Activated effector memory CD4-positive, alpha-beta T cell treated with anti-CD3 and anti-CD28 coated beads, Interleukin-2, amount 50 U/mL, for 16 hours (primary cell): ENCODE measurements at places on chromosomes 2 and 18.

DNA sequence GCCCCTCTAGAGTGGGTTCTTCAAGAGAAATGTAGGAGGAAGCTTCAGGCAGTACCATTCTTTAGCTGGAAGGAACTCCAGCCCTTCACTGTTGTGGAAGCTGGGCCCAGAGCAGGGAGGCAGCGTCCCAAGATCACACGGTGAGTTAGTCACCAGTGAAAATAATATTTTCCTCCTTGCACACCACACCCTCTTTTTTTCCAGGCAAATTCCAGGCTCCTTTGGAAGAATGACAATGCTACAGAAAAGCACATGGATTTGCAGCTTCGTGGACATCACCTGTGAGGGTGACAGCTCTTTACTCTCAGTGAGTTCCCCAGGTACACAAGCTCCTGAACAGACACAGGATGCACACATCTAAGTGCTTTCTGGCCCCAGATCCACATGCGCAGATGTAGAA lies 157.1 kb downstream of the COL6A3 start:
- no peak for DNase-seq

- no peak for DNase-seq
Measured at GRCh38 chr2:154240921-154241379, 369.2 kb downstream of the GALNT13 start.

DNA sequence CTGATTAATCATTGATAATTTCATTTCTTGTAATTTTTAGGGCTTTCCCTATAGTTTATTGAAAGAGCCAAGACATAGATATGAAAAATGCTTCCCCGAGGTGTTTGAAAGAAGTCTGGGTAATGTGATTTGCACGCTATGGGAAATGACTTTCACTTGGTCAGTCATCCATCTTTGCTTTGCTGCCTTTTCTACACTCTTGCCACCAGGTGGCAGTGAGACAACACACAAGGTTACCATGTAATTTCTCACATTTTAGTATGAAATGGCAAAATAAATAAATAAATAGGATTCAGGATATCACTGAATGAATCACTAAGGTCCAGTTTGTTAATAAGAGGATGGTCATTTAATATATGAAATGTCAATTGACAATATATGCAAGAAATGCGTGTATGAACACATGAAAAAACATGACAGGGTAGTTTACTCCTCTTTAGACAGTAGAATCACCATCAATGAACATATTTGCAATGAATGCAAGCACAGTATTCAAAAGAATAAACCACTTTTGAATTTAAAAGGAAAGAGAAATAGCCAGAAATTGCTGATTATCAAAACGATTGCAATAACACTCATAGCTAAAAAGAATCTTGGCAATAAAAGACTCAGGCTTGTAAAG lies 52.2 kb upstream of the KCNH7 start:
- no peak for DNase-seq

- no peak for DNase-seq
Measured at GRCh38 chr2:224819075-224819474, 102.9 kb upstream of the CCDC195 start.

DNA sequence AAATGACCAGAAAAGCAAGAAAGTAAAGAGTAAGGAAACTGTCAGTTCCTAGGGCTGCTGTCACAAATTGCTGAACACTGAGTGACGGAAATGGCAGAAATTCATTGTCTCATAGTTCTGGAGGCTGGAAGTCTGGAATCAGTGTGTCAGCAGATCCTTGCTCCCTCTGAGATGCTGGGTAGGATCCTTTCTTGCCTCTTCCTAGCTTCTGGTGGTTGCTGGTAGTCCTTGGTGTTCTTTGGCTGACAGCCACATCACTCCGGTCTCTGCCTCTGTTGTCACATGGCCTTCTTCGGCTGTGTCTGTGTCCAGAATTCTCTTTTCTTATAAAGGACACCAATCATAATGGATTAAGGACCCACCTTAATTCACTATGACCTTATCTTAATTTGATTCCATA lies 21.9 kb downstream of the PLEKHB2 start:
- DNase-seq: no peak

DNA sequence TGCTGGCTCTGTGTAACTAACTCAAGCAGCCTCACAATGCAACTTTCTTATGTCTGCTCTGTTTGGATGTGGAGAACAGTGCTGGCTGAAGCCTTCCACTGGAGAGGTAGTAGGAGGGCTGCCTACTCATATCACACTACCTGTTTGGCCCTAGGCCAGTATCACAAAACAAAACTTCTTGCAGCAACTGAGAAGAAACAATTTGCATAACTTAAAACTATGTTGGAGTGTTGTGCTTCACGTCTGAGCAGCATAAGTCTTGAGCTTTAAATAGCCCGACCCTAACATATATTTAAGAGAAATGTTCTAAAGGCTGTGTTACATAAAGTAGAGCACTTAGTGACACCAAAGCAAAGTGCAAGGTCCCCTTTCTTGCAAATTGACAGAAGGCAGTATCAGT lies 204.9 kb upstream of the ACVR2A start:
- DNase-seq: no peak

GRCh38 chr2:17540093-17540812 lies at the start of gene VSNL1:
Gene VSNL1, plus strand, starts transcription at chr2:17540696. Its CDS starts 51,379 bp downstream, at chr2:17592075.
- no peak for DNase-seq

- DNase-seq: no peak
Measured at GRCh38 chr18:55657572-55658331, 69.8 kb upstream of the TCF4 start.

DNA sequence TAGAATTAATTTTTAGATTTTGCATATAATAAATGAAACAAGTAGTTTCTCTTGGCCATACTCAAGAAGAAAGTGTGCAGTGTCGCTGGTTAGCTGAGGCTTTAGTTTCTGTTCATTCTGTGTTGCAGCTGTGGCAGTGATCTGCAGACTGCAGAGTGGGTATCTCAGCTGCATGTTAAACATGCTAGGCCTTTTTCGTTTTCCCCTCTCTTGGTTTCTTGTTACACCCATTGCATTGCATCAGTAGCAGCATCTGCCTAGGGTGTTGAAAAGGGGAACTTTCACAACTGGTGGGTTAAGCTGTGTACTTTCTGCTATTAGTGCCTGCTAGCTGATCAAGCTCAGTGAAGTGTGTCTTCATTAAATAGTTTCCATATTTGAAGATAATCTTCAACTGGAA lies 51.3 kb downstream of the ACSL3 start:
- no peak for DNase-seq

DNA sequence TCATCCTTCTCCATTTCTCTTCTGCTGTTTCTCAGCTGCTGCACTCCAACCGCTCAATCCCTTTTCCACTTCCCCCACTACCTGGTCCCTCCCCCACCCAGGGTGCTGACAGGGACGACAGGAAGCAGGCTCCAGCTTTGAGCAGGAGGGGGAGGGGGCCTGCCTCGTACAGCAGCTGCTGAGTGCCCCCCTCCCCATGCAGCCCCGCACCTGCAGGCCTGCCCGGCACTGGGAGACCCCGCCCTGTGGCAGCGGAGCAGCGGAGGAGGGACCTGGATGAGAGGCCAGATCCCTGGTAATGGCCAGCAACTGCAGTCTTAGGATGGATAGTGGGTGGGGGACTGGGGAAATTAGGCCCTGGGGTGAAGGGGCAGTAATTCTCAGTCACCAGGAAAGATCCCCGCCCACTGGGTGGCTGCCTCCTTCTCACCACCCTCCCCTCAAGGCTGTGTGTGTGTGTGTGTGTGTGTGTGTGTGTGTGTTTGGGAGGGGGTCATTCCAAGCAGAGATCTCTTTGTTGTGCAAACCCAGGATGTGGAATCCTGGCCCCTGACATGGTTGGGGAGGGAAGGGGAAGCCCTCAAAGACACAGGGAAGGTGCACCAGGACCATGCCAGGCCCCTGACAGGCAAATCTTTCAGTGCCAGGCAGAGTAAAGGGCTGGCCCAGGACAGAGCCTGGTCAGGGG lies 6.8 kb upstream of the CRYBA2 start:
- DNase-seq: no peak

DNA sequence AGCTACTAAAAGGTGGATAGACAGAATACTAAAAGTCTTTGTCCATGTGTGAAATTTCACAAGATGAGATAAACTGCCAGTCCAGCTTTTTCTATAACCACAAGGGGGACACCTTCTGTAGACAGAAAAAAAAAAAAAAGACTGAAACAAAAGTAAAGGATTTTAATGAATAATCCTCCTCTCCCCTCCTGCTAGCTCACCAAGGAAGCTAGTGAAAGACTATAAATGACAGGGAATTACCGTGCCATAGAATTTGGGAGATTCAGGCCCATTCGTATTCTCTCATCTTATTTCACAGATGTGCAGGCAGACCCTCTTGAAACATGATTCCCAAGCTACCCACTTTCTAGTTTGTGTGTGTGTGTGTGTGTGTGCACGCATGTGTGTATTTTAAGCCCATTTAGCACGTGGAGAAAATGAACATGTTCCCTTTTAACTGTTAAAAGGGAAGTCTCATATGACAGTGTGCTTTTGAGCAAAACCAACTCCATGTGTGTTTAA lies 36.3 kb upstream of the SLC8A1 start:
- DNase-seq: no peak

DNA sequence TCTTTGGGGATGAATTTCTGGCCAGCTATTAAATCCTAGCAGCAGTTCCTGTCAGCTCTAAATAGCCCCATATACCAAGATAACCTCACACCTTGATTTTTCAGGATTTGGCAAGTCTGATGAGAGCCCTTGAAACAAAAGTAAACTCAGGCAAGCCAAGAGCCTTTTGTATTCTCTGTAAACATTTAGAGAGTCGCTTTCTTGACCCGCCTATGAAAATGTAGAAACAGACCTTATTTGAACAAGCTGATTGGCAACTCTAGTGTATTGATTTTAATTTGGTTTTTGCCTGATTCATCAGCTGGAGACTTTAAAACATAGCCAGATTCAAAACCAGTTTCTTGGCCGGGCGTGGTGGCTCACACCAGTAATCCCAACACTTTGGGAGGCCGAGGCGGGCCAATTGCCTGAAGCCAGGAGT lies 43.4 kb downstream of the CABLES1 start:
- DNase-seq: no peak

DNA sequence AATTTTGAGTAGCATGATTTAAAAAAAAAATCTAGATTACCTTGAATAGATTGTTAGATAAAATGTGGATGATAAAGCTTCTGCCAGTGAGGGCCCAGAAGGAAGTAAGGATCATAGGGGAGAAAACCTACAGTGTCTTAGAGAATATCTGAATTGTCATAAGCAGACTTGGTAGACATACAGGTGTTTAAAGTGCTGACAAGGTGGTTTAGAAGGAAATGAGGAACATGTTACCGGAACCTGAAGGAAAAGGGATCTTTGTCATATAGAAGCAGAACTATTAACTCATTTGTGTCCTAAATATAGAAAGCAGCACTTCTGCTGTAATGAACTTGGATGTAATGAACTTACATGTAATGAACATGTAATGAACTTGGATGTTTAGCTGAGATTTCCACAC lies 94.9 kb upstream of the TTC27 start:
- no peak for DNase-seq

GRCh38 chr18:44627280-44627679 lies 53.4 kb upstream of the SETBP1 start:
- DNase-seq: no peak

- no peak for DNase-seq
Measured at GRCh38 chr2:127023504-127023903, 83.5 kb downstream of the BIN1 start.

- DNase-seq: no peak
Measured at GRCh38 chr2:55364189-55365055, 55.2 kb downstream of the CCDC88A start.

DNA sequence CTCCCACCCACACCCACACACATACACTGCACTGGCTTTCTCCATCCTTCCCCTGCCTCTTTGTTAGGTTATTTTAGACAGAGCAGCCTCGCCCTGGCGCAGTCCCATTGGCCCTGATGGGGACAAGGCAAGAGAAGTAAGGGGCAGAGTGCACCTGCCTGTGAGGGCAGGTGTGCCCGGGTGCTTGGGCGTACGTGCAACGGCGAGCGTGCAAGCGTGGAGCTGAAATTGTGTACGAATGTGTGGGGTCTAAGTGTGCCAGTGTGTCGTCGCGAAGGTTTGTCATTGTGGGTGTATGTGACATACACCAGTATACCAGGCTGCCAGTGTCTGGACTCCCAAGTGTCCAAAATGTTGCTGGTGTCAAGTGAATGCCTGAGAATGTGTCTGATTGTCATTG lies 544 bp downstream of the LRATD1 start:
- DNase-seq: no peak

GRCh38 chr2:28276807-28277206 lies 115.9 kb upstream of the FOSL2 start:
- DNase-seq: no peak

GRCh38 chr2:40150266-40150665 lies 301.6 kb downstream of the SLC8A1 start:
- DNase-seq: no peak

DNA sequence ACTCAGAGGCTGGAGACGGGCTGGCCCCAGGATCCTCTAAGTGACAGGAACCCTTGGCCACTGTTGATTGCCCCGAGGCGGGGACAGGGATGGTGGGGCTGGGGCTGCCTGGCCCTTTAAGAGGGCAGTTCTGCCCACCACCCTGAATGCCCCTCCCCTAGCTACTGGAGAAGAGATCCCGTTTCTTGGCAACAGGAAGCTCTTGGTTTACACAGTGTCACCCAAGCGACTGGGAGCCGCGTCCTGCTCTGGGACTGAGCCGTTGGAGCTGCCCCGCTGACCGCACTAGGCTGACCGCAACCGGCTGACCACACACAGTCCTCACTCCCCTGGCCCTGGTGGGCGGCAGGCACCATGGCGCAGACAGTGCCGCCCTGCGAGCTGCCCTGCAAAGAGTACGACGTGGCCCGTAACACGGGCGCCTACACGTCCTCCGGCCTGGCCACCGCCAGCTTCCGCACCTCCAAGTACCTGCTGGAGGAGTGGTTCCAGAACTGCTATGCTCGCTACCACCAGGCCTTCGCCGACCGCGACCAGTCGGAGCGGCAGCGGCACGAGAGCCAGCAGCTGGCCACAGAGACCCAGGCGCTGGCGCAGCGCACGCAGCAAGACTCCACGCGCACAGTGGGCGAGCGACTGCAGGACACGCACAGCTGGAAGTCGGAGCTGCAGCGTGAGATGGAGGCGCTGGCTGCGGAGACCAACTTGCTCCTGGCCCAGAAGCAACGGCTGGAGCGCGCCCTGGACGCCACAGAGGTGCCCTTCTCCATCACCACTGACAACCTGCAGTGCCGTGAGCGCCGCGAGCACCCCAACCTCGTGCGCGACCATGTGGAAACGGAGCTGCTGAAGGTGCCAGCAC lies at the start of gene TEKT4:
Gene TEKT4 (plus strand): TSS at position 205 of the 862 bp plus-strand sequence. CDS start 150 bp downstream, at position 355.
- peak; percentile 57 for DNase-seq

DNA sequence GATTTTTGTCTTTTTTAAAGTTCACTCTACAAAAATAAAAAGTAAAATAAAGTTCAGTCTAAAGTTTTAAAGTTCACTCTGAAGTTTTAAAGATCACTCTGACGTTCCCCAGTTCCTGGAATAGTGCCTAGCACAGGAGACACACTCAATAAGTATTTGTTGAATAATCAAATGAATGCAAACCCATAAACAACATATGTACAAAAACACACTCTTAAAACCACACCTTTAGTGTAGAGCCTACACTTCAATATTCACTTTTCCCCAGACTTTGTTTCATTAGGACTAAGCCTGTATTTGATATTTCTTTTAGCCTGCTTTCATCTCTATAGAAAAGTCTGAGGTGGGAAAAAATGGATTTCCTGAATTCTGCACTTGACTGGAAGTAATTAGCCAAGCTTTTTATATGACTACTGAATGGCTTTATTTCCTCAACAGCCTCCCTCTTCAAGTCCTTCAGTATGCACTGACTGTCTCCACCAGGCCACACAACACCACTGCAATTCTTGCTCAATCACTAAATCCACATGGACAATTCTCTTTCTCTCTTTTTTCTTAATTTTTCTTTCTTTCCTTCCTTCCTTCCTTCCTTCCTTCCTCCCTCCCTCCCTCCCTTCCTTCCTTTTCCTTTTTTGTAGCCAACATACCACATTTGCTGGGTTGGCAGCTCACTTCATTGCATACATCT lies 104.6 kb downstream of the SS18 start:
- DNase-seq: no peak
